ENCODE measurements at places on chromosomes 6 and 20.

DNA sequence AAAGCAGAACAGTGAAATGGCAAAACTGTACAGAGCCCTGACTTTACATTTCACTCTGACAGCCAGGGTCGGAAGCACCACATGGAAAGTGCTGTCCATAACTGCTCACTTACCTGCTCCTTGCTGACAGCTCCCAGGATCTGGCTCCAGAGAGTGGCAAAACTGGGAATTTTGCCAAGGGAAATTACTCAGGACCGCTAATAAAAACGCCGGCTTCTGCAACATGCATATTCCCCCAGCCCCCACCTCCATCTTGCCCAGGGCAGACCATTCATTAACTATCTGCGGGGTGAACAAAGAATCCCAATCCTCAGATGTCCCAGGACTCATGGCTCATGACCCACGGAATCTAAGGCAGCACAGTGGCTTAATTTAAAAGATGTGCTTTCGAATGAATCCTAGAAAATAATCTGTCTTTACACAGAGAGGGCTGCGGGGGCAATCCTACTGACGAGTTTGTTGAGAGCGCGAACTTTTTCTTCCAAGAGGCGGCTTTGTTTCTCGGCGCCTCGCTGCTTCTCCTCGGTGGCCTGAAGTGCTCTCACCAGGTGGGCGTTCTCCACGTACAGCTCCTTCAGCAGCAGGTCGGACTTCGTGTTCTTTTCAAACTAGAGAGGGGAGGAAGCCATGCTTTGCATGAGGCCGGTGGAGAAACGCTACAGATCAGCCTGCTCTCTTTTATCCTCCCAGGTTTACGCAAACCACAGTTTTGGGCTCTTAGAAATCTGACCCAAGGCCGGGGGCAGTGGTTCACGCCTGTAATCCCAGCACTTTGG lies 45.8 kb downstream of the GINS1 start:
- DNase-seq: no peak

DNA sequence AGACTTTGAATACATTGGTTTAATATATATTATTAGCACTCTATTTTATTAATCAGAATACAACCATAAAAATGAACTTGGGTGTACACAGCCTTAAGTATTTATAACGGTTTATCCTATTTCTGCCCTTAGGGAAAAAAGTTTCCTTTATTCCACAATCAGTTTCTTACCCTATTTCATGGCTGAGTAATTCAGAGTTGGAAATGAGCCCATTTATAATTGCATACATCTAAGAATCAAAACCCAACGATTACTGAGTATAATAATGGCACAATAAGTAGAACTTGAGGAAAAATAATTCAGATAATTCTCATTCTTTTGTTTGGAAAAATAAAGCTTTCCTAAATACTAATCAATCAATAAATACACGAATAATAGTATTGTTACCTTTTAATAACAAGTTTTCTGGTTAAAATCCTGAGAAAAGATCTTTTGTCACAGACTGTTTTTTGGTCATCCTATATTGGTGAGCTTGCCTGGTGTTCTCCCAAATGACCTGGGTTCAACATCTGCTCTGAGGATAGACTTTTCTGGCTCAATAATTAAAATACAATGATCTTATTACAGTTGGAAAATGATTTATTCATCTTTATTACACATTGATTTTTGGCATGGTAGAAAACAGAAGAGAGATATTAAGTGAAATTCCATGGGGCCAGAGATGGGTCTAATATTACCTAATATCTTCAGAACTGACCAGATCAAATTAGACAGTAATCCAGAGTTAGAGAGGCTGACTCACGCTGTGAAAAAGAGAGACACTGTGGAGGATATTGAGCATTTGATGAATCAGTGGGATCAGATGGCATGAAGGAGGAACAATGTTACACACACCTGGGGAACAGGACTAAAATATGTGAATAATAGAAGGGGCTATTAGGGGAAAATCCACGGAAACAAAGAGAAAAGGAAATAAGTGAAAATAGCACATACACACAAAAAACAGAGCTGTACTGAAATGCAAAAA lies 162.1 kb upstream of the TBX18 start:
- no peak for DNase-seq

DNA sequence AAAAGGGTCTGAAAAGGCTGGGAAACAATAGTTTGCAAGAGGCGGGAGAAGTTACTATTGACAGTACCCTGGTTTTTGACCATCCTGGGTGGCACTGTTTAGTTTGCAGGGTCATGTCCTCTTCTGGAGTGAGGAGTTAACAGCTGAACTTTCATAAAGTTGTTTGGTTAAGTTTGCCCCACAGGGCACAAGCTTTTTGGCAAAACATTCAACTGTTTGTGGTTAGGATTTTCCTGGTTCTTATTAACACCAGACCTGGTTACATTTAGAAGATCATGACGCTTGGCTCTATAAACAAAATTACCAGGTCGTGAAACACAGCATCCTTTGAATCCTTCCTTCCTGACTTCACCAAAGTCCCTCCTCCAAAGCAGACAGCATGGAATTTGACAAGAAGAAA lies 106.1 kb downstream of the RIN2 start:
- DNase-seq: no peak

GRCh38 chr20:18657575-18657974 lies 69.7 kb downstream of the DTD1 start:
- no peak for DNase-seq

DNA sequence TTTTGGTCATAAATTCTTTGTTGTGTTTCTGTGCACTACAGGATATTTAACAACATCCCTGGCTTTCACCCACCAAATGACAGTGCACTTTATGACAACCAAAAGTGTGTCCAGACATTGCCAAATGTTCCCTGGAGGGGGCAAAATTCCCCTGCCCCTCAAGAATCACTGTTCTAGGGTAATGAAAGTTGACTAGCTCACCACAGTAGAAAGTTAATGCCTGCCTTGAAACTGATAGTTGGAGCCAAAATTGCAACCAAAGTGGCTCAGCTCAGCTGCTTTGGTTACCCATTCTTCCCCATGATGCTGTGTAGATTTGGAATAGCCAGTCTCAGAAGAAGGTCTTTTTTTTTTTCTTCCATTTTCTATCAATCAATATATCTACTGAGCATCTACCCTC lies 150.6 kb downstream of the RALGAPA2 start:
- DNase-seq: no peak

DNA sequence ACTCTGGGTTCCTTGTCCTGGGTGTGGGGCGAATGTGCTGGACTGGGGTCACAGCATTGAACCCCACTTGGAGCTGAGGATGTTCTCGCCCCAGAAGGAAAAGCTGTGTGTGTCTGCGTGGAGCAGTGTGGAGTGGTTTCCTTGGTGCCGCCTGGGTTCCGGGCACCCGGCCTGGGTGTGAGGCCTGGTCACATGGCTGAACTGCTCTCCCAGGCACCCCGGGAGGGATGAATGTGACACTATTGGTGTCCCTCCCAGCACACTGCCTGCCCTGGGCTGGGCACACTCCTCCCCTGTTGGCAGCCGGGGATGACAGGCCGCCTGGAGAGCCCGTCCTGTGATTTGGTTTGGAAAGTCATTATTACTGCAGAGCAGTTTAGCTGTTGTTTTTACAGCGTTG lies 12.3 kb downstream of the MYT1 start:
- DNase-seq: no peak

- no peak for DNase-seq
Measured at GRCh38 chr20:10487142-10488136, 52.3 kb downstream of the SLX4IP start.

Data from stimulated activated CD4-positive, alpha-beta T cell treated with anti-CD3 and anti-CD28 coated beads, Interleukin-12 subunit alpha, Interleukin-12 subunit beta, amount 100 ng/mL, for 48 hours (primary cell).